ENCODE measurements at places on chromosomes 3 and 15.
A peak's percentile ranks its signal among the peaks of the same experiment; 100 is the strongest.

DNA sequence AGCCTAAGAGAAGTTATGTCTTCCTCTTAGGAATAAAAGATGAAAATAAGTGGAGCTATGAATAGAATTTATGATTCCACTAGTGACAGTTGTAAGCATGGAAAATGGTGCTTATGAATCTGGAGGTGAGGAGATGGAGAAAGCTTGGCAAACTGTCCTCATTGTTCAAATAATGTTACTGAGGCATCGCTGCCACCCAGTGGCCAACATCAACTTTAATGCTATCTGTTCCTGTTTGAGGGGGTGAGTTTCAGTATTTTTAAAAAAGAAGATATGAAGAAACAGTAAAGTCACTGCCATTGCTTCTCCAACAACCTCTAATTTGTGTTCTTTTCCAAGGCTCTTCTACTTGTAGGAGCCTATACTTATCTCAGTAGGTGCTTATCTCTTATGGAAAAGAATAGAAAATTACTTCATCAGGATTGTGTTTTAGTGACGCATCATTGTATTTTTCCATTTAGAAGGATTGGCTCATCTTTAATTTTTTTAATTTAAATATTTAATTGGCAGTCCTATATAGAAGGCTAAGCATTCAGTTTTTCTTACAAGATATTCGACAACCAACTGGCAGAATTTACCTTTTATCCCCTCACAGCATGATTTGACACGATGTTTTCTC, 260.4 kb upstream of the P2RY1 start:
- peak; percentile 10 for DNase-seq

DNA sequence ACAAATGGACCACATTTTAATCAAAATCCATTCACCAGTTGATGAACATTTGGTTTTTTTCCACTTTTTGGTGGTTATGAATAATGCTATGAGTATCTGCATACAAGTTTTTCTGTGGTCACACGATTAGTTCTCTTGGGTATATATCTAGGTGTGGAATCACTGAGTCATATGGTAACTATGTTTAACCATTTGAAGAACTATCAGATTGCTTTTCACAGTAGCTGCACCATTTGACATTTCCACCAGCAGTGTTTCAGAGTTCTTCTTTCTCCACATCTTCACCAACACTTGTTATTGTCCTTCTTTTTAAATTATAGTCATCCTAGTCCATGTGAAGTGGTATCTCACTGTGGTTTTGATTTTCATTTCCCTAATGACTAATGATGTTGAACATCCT, 33.3 kb upstream of the ATG7 start:
- DNase-seq = no peak

GRCh38 chr3:178773358-178773757, 237.1 kb downstream of the KCNMB2 start:
- DNase-seq = no peak

GRCh38 chr3:37100411-37100810, 74.0 kb downstream of the LRRFIP2 start:
- no peak for DNase-seq

DNA sequence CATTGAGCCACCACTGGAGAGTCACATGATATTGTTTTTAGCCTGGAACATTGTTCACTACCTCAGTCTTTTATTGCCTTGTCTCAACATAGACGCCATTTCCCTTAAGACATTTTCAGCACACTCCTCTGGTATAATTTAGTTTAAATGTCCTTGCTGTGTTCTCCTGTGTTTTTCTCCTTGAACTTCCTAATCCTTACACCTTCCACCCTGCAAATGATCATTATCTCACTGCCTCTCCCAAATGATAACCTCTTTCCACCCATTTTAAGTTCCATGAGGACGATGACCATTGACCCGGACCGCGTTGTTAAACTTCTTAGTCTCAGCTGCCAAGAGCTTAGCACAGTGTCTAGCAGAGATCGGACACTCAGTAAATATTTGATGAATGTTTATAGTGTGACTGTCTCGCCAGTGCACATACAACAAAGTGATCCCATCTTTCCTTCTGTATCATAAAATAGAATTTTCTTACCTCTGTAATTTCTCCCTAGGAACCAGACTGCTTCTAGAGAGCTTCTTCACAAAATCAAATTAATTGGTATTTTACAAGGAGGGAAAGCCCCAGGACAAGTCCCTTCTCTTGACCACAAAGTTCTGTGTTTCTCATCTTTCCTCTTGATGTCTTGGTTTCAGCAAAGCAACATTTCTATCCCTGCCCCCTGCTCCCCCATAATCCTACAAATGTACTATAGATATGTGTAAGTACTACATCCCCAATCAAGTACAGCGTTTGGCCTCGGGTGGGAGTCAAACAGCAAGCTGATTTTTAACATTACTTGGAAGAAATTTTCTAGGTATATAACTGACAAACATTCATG, 429.6 kb downstream of the LPP start:
- DNase-seq = no peak

- no peak for DNase-seq
Observed at GRCh38 chr3:114527036-114527644, 233.3 kb downstream of the TIGIT start.

Data from T1000 (cell line).